LoVo (cell line): ENCODE measurements at places on chromosomes 16 and 17.

- no peak for DNase-seq
Measured at GRCh38 chr16:79264237-79265109, 336.1 kb downstream of the MAF start.

DNA sequence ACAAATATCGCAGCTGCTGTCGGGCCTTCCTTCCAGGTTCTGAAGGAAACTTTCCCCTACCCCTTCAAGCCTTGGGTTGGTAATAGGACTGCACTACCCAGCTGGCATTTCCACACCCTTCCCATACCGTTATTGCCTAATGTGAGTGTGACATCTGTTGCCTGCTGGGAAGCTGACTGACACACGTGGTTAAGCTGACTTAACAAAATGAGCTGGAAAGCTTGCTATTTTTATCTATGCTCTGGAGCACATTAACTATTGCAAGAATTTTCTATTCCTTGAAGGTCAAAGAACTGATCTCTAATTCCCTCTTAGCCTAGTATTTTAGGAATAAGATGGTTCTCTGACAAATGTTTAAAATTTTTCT lies 79.5 kb downstream of the PMP22 start:
- no peak for DNase-seq

- no peak for DNase-seq
Measured at GRCh38 chr16:81390840-81391239, 53.8 kb upstream of the CMIP start.

DNA sequence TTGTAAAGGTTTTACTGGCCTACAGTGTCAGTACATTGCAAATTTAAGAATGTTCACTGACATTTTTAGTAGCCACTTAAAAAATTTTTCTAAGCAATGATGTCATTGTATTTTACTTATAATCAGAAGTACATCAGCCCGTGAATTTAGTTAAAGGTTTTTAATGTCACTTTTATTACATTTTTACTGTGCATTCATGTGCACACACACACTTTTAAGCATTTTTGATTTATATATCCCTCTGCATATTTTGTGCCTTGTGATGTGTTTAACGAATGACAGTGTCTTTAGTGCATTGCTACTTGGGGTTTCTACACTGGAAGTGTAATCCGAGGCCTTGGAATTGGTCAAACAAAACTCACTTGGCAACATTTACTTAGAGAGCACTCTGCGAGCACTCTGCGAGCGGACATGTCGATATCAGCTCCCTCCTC lies 190.4 kb downstream of the WWOX start:
- DNase-seq, result no peak

DNA sequence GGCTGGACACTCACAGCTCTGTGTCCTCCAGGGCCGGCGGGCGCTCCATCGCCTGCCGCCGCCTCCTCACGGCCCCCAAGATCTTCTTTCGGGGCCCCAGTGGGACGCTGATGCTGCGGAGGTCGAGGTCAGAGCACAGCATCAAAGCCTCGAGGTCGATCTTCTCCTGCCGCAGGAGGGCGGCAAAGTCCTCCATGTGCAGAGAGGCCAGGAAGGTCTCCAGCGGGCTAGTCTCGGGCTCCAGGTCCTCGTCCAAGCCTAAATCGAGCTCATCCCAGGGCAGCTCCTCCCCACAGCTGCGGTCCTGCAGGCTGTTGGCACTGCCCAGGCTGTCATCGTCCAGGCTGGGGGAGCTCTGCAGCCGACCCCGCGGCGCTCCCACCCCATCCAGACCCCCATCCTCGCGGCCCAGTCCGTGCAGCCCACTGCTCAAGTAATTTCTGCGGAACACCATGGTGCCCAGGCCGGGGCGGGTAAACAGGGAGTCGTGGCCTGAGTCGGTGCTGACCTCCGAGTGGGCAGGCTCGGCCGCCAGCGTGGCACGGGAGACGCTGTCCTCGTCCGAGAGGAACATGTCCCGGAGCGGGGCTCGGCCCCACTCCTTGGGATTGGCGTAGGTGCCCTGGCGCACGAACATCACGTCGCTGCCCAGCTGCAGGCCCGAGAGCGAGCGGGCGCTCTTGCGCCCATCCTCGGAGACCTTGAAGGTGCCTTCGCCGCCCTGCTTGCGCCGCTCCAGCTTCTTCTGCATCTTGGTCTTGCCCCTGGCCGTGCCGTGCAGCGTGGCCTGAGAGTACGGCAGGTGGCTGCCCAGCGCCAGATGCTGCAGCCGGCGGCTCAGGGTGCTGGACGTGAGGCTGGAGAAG lies 3.4 kb downstream of the USH1G start:
- DNase-seq, result no peak

DNA sequence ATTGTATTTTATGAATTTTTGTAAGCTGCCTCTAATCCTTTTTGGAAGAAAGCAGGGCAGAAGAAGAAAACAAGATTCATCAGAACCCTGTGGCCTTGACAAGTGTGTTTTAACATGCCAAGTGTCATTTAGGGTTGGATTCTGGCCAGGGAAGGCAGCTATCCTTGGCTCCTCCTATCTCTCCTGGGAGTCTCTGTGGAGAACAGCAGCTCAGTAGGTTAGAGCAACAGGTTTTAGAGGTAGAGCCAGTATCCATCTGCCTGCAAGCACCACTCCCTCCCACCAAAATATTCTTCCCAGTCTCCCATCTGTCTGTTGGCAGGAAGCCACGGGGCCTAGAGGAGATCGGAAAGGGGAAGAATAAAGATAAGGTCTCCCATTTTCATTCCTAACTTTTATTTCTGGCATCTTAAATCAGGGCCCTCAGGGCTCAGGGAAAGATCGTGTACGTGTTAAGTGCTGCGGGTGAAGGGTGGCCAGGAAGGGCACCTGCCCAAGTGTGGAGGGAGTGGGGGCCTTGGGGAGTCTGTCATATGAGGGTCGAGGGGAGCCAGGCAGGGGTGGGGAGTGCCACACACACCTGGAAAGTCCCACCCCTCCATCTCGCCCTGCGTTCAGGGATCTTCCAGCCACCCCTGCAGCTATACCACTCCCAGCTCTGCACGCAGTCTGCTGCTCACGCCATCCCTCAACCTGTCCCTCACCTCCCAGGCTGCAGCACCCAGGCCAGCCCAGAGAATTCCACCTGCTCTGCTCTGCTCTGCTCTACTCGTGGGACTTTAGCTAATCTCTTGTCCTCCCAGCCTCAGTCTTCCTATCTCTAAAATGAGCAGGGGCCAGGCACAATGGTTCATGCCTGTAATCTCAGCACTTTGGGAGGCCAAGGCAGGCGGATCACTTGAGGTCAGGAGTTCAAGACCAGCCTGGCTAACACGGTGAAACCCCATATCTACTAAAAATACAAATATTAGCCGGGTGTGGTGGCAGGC lies 17.1 kb upstream of the CPSF4L start:
- no peak for DNase-seq

DNA sequence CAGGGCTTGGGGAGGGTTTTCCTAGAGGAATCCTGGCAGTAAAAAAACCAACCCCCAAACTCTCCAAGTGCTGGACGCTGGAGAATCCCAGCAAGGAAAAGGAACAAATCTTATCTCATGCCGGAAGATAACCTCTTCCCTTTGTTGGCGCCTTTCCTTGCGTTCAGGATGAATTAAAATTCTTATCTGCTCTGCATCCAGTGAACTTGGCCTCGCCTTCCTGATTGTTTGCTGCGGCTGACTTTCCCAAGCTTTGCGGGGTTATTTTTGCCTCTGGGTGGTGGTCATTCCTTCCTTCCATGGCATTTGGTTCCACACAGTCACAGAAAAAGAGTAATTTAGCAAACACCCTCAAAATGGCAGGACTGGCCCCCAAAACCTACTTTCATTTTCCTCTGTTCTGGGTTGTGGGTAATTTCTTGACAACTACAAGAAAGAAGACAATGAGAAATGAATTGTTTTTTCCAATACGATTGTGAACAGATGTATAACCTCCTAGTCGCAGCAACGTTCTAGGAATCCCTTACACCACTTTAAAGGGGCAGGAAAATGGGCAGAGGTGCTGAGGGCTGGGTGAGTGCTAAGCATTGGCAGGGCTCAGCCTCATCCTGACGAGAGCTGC lies 77.8 kb downstream of the MRC2 start:
- no peak for DNase-seq

- DNase-seq, result no peak
Measured at GRCh38 chr17:78031435-78031834, 72.9 kb downstream of the TNRC6C start.

- DNase-seq, result no peak
Measured at GRCh38 chr17:44529864-44530263, 26.7 kb upstream of the GPATCH8 start.

DNA sequence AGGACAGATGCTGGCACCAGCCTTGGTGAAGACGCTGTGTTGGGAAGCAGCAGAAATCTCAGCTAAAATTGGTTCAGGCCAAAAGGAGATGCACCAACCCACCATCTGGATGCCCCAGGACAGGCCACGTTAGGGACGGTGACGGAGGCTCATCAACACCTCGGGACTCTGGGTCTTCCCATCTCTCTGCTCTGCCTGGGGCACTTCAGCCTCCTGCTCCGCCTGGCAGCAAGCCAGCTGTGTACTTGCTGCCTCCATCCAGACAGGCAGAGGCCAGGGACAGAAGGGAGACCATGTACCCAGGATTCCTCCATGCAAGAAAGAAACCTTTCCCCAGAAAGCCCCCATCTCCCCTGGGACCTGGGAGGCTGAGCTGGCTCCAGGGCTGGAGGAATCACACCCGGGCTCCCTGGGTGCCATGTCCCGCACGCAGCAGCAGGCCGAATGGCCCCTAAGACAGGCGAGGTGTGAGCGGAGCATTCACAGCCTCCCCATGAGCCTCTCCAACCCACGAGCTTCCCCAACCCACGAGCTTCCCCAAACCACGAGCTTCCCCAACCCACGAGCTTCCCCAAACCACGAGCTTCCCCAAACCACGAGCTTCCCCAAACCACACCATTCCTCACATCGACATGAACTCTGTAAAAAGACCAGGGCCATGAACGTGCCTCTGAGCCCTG lies 274.5 kb downstream of the C16orf95 start:
- DNase-seq, result no peak

GRCh38 chr16:52591934-52592592 lies 45.1 kb upstream of the TOX3 start:
- DNase-seq, result no peak

DNA sequence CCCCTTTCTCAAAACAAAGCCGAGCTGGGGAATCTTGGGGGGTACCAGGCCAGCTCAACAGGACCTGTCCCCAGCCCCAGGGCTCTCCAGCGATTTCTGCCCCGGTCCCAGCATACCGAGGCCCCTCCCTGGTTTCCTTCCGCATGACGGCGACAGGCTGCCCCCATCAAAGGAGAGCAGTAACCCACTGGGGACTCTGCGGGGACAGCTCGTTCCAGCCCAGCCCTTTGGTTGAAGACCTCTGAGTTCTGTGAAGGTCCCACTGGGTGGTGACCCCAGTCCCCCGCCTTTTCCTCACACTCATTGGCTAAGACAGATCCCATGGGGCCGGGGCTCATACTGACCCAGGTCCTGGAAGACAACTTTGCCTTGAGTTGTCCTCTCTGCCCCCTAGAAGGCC lies 4.1 kb downstream of the SMTNL2 start:
- DNase-seq, result no peak

DNA sequence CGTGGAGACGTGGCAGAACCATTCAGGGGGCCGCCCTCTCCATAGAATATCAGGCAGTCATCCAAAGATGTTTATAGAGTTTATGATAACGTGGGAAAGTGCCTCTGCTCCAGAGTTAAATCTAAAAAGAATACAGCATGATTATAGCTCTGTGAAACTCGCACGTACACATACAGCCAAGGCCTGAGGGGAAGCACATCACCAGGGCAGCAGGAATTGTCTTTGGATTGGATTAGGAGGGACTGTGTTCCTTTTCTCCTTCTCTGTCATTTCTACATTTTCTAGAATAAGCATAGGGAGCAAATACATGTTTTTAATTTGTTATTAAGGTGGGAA lies 26.9 kb downstream of the EEF2K start:
- no peak for DNase-seq
